ENCODE measurements at places on chromosomes 6 and 20. TPM values are rescaled to one million over a fixed set of nuclear protein-coding genes. Genes with fewer than 3 reads are reported as not detected.

ULBP3 gene
- total RNA-seq: 1.5 TPM

GLP1R gene
- total RNA-seq: not detected

ATP6V1G2 gene
- 0.58 TPM for total RNA-seq

ZFP57 gene
- not detected for total RNA-seq

TRIM15 gene
- total RNA-seq: 58.8 TPM

BTNL2 gene
- not detected for total RNA-seq

TGM3 gene
- 0.43 TPM for total RNA-seq

ELOVL4 gene
- total RNA-seq: 0.47 TPM

KIAA0408 gene
- total RNA-seq: 1.5 TPM

NHSL1 gene
- total RNA-seq: 125 TPM

FILIP1 gene
- total RNA-seq: 0.98 TPM

CNKSR3 gene
- total RNA-seq: 49.4 TPM

OPRM1 gene
- not detected for total RNA-seq

CCR6 gene
- 0.21 TPM for total RNA-seq

Data from left colon (tissue), 2 donors.